Stimulated activated CD4-positive, alpha-beta T cell treated with anti-CD3 and anti-CD28 coated beads, Interleukin-4, amount 100 ng/mL, for 24 hours (primary cell): ENCODE measurements at places on chromosomes 2 and 18.

GRCh38 chr2:207819021-207819797 is 49.5 kb upstream of the FZD5 start:
- DNase-seq = no peak

DNA sequence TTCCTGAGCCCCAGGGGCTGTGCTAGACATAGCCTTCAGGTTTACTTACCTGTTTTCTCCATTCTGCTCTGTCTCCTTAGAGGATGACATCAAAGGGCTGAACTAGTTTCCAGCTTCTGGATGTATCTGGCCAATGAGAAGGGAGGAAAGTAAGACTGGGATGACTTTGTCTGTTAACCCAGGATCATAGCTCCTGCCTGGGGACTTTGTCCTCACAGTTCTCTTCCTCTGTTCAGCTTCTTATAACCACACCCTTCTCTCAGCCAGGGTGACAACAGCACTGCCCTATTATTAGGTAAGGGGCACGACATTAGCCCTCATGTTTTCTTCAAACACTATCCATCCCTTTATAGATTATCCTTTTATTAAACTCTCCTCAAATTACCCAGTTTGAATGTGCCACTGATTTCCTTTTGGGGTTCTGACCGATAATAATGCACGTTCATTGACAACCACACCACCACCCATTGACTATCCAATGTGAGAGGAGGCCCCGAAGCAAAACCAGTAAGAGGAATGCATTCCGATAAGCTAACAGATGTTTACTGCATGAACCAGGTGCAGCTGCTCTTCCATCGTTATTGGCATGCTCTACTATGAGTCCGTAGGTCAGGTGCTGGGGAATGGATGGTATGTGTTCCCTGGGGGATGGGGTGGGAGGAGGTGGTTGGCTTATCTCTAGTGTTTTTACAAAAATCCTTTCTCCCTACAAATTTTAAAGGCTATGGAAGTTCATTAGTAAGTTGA is 23.5 kb downstream of the TSN start:
- DNase-seq = no peak

DNA sequence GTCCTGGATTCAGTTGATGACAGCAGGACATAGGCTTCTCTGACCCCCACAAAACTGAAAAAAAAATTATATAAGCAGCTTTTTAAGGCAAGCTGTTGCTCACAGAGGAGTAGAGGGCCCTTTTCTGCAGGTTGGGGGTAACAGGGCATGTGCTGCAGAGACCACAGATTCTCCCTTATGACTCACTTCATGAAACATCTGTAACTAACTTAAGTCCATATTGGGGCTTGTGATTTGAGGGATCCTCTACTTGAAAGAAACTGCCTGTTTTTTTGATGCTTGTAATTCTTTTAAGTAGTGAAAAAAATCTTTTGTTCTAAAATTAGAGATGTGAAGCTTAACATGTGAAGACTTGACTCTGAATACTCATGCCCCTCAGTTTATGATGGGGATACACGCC is 33.4 kb downstream of the XRCC5 start:
- peak; percentile 18 for DNase-seq

GRCh38 chr2:37191253-37191652 is 2.8 kb upstream of the SULT6B1 start:
- no peak for DNase-seq

- no peak for DNase-seq
Observed at GRCh38 chr2:201344663-201345366, 12.3 kb downstream of the FLACC1 start.

- no peak for DNase-seq
Observed at GRCh38 chr18:8130096-8130495, 479.1 kb upstream of the RAB12 start.

- no peak for DNase-seq
Observed at GRCh38 chr2:129205766-129206165, 773.7 kb upstream of the RAB6C start.

DNA sequence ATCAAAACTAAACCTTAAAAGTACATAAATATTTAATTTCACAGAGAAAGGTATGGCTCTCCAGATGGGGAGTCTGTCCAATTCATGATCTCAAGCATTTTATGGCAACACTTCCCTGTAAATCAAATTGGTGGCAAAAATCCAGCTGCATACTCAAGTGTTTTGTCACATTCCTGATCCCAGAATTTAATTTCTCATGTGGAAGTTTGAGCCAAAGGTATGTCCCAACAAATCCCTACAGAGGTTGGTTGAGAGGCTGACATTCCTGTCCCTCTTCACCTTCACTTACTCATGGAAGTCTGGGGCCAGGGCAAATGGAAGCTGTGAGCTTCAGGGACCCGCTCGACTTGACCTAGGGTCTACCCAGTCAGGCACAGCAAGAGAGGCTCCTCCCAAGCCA is 17.7 kb downstream of the KLF7 start:
- no peak for DNase-seq

DNA sequence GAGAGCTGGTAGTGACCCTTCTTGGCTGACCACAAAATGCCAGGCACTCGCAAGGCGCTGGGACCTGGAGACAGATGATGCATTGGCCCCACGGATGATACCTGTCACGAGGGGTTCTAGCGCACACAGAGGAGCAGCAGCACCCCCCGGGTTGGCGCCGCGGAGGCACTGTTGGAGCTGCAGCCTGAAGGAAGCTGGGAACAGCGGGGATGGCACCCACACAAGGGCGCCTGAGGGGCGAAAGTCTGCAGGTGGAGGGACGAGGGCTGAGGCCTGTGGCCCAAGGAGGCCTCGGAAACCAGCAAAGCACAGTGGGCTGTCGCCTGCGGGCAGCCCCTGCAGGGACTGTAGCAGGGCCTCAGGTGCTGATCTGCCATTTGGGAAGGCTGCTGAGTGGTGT is 33.6 kb downstream of the FAM228A start:
- DNase-seq = no peak

DNA sequence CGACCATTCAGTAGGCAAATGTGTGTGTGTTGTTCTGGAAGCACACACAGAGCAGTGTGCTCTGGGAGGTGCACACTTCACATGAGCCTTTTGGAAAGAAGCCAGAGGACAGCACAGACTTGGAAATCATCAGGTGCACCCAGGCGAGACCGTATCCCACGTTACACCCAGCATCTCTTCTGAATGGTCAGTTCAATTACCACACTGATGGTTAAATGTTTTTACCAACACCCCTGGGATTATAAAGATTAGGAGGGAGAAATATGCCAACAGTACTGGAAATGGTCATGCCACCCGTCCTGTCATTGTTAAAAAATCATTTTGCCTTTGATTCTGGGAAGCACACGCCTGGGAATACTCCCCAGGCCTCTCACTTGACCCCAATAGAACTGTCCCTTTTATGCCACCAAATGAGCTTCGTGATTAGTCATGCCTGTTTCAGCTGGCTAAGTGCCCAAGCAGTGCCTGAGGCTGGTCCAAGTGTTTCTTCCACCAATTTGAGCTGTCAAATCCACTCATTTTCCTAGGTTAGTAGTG is 183.7 kb downstream of the NRP2 start:
- DNase-seq = no peak
